ENCODE measurements at places on chromosomes 2 and 18.

- DNase-seq = no peak
These were observed 442.2 kb upstream of the ID2 start for GRCh38 chr2:8239531-8240088.

GRCh38 chr18:63975628-63976027 is 5.7 kb downstream of the SERPINB8 start:
- DNase-seq = no peak

GRCh38 chr18:62323483-62324180 is 1.5 kb upstream of the TNFRSF11A start:
- DNase-seq = no peak

- DNase-seq = no peak
These were observed 476.3 kb upstream of the VWC2L start for GRCh38 chr2:213934560-213934959.

GRCh38 chr2:169520896-169521295 is 11.4 kb downstream of the KLHL41 start:
- DNase-seq = no peak

DNA sequence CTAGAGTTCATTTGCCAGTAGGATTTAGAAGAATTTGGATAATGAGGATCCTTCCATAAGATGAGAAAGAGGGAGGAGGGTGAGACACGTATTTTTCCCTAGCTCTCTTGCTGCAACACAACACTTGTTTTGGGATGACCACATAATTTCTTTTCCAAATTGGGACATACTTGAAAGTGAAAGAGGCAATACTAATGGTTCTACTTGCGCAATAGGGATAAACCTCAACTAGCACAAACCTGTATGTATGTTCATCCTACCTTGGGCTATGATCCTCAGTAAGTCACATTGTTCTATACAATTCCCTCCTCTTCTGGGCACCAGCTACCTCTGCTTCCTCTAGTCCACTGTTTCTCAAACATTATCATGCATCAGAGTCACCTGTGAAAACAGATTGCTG is 1208.8 kb upstream of the LRRTM1 start:
- DNase-seq = no peak

DNA sequence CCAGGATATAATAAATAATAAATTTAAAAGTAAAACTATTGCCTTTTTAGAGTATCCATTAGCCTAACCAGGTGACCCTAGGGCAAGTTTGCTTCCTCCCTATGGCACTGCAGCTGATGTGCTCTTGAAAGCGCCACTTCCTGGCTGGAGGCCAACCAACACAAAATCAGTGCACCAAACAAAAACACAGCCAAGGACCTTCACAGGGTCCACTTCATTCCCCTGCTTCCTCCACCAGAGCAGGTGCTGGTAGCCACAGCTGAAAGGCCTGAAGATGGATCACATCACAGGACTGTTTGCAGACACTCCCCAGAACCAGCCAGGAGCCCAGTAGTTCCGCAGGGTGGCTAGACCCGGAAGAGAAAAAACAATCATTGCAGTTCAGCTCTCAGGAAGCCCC is 108.8 kb downstream of the TWIST2 start:
- no peak for DNase-seq

DNA sequence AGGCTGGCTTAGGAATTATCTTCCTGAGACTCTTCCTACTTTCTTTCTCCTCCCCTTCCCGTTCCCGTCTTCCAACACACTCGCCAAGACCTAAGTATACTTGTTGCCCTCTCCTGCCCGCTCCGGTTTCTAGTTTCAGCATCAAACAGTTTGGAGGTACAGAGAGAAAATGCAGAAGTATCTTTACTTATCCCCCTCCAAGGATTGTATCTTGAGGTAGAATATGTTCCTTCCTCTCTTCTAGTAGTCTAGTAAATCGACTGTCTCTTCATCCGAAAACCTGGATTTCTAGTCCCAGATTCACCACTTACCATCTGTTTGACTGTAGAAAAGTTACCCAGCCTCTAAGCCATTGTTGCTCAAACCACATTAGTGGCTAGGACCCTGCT is 755 bp downstream of the EIF4E2 start:
- DNase-seq = no peak

DNA sequence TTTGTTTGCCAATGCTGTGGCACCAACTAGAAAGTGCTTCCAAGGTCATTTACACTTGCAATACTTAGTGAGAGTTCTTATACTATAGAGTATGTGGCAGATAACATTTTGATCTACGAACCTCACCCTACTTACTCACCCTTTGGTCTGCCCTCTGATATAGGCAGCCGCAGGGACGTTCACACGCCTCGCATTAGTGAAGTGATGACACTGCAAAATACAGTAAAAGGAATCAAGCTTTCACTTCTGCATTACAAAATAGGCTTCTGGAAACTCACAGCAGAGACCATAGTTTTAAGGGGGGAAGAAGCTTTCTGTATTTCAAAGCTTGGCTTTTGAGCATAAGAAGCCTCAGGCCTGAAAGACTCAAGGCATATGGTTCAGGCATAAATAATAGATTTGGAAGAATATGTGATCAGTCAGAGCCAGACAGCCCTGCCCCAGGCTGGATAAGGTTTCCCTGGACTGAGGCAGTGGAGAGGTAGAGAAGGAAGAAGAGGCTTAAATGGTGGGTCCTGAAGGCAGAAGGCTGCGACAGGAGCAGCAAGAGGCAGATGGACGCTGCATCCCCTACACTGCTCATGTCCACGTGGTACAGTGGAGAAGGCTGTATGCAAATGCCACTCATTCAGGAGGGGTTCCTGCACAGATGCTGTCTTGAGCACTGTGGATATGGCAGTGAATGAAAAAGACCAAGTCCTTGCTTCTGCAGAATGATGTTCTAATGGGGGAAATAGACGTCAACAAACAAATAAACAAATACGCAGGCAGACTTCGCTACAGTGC is 63.1 kb downstream of the FECH start:
- DNase-seq = no peak

- DNase-seq = no peak
These were observed 137.4 kb upstream of the DLX2 start for GRCh38 chr2:172239944-172240590.

DNA sequence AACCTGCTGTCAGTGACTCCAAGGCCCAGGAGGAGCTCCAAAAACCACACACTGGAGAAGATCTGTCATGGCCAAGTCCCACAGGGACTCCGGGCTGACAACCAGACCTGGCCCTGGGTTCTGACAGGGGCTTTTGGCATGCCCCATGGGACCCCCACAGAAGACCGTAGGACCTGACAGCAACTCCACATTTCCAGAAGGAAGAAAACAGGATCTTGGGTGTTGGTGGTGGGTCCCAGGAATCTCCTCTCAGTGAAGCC is 275.9 kb upstream of the HS6ST1 start:
- DNase-seq = no peak

DNA sequence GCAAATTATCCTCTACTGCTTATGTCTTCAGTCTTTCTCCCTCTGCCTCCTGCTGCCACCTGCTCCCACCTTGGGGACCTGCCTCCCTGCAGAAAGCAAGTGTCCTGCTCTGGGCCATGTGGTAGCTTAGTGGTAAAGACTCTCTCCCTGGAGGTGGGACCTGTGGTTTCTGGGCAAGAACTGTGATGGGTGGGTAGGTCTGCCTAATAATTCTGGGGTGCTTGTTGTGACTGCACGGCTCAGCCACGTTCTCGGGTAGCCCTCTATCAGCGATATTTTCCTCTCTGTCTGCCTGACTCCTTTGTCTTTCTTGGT is 16.4 kb upstream of the CD28 start:
- no peak for DNase-seq

DNA sequence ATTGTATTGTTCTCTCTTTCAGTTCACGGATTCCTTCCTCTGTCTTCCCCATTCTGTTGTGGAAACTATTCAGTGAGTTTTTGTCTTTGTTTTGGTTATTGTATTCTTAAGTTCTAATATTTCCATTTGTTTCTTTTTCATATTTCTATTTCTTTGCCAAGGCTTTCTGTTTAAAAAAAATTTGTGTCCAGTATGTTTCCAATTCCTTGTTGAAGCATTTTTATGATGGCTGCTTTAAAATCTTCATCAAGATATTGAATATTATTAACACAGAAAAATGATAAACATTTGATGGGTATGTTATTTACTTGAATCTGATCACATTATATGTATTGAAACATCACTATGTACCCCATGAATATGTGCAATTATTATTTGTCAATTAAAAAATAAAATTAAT is 42.4 kb downstream of the ASB1 start:
- DNase-seq = no peak

DNA sequence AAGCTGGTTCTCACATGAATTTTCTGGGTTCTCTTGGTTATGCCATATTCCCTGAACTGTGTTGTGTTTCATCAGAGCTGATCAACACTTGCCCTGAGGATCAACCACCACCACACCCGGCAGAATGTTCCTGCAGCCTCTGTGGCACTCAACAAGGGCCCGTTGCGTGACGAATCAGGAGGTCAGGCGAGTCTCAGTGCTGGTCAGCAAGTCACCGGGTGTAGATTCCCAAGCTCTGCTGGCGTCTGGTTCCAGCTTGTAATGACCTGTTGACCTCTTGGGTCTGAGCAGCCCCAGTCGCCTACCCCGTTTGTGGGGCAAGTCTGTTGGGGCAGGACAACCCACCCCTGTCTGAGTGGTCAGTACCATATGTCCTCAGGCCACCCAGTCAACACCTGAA is 46.0 kb downstream of the ADCY3 start:
- DNase-seq = peak; percentile 57

- DNase-seq = no peak
These were observed 267.6 kb downstream of the DCDC2C start for GRCh38 chr2:3970791-3971651.

DNA sequence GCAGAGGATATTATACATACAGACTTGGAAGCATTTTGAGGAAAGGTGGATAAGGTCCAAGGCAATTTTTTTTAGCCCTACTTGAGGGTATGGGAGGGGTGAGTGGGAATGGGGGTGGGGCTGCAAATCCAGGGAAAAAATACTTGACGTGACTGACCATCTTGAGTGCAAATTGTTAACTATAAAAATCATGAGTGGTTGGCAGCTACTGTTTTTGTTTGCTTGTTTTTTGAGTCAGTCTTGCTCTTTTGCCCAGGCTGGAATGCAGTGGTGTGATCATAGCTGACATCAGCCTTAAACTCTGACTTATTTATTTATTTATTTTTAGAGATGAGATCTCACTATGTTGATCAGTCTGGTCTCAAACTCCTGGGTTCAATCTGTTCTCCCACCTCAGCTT is 458.8 kb downstream of the PIK3C3 start:
- DNase-seq = no peak

- DNase-seq = no peak
These were observed 129.7 kb downstream of the GALNT1 start for GRCh38 chr18:35711227-35711626.

DNA sequence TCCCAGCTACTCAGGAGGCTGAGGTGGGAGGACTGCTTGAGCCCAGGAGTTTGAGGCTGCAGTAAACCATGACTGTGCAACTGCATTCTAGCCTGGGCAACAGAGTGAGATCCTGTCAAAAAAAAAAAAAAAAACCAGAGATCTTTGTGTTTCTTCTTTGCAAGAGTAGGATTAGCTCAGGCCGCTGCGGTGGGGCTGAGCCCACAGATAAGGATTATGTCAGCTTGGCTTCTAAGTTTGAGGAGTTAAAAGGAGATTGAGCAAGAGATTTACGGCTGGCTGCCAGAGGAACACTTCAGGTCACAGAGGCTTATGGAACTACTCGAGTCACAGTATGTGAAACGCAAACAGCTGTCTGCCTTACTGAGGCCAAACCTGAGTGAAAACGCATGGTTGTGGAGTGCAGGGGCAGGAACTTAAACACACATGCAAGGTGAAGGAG is 146.7 kb upstream of the L3MBTL4 start:
- peak; percentile 33 for DNase-seq
